Activated T-cell treated with anti-CD3 and anti-CD28 coated beads, Interleukin-2, amount 50 U/mL, for 4 hours (primary cell): ENCODE measurements at places on chromosomes 1 and 21. TPM values are rescaled to one million over a fixed set of nuclear protein-coding genes. Genes with fewer than 3 reads are reported as not detected.

DNA sequence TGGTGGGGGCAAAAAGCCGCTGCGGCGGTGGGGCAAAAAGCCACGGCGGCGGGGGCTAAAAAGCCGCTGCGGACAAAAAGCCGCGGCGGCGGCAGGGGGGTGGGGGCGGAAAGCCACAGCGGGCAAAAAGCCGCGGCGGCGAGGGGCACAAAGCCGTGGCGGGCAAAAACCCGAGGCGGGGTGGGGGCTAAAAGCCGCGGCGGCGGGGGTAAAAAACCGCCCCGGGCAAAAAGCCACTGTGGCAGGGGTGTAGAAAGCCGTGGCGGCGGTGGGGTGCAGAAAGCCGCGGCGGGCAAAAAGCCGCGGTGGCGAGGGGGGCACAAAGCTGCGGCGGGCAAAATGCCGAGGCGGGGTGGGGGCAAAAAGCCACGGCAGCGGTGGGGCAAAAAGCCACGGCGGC, 3901.8 kb downstream of the SRGAP2C start:
- no peak for DNase-seq

GRCh38 chr21:35779690-35780570, 280.4 kb downstream of the SETD4 start:
- DNase-seq = no peak

GRCh38 chr1:205508227-205508714, 3.8 kb downstream of the CDK18 start:
- DNase-seq = no peak

- peak; percentile 10 for DNase-seq
Observed at GRCh38 chr1:55213885-55214211, 1.3 kb downstream of the USP24 start.

DNA sequence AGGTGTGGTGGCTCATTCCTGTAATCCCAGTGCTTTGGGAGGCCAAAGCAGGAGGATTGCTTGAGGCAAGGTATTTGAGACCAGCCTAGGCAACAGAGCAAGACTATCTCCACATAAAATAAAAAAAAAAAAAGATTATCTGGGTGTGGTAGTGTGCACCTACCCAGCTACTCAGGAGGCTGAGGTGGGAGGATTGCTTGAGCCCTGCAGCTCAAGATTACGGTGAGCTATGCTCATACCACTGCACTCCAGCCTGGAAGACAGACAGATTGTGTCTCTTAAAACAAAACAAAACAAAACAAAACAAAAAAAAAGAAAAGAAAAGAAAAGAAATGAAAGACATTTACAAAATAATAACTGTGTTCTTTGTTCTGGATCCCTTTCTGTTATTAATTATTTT, 6.1 kb upstream of the TLCD4 start:
- no peak for DNase-seq

- no peak for DNase-seq
Observed at GRCh38 chr1:16076865-16077238, 3.4 kb upstream of the FAM131C start.

DNA sequence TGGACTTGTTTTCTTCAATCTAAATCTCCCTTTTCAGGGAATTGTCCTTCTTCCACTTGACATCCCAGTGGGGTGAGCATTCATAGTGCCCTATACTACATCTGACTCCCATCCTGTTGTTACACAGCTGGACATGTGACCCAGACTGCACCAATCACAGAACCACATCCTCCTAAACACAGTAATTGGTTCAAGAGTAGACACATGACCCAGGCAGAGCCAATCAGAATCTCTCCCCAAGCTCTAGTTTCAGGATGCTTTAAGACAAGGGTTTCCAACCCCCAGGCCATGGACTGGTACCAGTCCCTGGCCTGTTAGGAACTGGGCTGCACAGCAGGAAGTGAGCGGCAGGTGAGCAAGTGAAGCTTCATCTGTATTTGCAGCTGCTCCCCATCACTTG, 5.6 kb upstream of the DDOST start:
- DNase-seq = no peak

DNA sequence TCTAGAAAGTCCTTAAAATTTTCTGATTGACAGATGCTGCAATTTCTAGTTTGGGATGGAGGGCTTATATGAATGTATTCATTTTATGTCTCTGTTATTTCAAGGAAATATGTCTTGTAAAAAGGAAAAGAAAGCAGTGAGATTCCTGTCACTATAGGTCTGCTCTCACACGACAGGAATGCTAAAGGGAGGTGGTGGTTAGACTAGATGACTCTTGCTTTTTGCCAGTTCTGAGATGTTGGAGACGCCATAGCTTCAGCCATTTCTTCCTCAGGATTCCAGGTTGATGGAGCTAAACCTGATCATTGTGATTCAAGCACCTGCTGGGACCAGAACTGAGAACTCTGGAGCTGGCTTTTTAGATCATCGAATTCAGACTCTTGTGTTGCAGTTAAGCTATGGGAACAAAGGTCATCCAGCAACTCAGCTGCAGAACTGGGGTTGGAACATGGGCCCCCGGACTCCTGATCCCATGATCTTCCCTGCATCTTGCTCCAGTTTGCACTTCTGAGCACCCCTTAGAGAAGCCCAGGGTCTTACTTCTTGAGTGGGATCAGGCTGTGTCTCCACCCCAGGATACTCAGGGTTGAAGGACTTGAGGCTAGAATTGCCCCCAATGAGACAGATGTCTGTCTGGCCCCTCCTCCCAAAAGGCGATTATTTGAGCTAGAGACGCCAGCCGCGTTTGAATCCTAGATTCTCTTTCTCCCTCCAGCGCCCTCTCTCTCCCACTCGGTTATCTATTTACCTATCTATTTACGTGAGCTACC, 46.7 kb upstream of the FOXO6 start:
- no peak for DNase-seq

DNA sequence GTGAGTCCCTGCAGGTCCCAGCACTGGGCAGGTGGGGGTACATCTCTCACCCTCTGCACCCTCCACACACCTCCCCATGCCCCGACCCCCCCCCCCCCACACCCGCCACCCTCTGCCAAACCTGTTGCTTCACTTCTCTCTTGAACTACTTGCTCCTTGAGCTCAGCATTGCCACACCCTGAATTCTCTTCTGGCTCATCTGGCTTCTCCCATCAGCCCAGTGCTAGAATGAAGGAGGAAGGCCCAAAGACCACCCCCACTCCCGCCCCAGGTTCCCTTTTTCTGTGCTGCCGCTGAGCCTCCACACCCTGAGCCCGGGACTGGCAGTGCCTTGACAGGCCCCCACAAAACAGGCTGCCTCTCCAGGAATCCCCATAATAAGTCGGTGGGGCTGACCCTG, 6.4 kb upstream of the TNNI1 start:
- DNase-seq = no peak

The SMCP gene
- not detected for total RNA-seq

The ACBD6 gene
- total RNA-seq = 60.7 TPM

The SLFNL1 gene
- 0.05 TPM for total RNA-seq

The TMEM50B gene
- total RNA-seq = 18.4 TPM
